ENCODE measurements at places on chromosomes 3 and 15.

- peak; percentile 5 for DNase-seq
These were observed 316.0 kb downstream of the RORA start for GRCh38 chr15:60912984-60913697.

DNA sequence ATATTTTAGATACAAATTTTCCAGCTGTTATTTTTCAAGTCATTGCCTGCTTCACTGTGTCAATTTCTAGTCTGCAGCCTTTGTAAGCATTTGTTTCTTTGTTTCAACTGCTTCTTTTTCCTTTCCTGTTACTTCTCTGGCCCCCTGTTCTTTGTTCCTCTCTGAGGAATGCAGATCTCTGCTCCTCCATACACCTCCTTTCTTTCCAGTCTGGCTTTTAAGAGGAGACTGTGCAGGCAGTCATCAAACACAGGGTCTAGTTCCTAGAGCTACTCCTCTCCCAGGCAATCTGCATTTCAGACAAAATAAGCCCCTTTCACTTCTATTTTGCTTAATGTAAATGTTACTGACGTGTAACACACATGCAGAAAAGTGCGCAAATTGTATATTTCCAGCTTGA, 502.9 kb downstream of the PDCD6IP start:
- DNase-seq, result no peak

DNA sequence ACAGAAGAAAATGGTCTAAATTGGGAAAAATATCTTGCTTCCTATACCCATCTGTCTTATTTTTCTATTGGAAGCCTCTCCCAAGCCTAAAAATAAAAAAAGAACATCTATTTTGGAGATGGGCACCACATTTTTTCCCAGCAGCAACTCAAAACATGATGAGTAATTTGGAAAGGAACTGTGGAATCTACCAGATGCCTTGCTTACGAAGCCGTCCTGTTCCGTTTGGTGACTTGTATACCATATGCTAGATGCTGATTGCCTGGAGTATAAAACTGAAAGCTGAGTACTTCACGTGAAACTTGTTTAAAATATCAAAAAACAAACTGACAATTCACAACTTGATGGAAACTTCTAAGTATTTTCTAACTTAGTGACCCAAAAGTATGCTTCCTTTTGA, 491.0 kb downstream of the ROBO2 start:
- no peak for DNase-seq

DNA sequence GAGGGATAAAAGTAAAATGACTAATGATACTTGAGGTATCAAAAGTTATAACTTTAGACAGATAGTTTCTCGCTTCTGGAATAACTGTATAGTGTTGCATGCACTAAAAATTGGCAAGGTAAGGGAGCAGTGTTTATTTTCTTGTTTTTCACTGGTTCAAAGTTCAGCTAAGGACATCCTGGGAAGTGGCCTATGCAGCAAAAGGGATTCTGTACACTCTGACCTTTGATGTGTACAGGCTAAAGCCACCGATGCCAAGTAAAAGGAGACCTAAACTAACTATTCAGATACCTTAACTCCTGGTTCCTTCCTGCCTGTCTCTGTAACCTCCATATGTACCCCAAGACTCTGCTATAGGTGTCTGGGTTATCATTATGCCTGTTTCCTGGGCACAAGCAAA, 1.7 kb downstream of the FBXO40 start:
- no peak for DNase-seq

DNA sequence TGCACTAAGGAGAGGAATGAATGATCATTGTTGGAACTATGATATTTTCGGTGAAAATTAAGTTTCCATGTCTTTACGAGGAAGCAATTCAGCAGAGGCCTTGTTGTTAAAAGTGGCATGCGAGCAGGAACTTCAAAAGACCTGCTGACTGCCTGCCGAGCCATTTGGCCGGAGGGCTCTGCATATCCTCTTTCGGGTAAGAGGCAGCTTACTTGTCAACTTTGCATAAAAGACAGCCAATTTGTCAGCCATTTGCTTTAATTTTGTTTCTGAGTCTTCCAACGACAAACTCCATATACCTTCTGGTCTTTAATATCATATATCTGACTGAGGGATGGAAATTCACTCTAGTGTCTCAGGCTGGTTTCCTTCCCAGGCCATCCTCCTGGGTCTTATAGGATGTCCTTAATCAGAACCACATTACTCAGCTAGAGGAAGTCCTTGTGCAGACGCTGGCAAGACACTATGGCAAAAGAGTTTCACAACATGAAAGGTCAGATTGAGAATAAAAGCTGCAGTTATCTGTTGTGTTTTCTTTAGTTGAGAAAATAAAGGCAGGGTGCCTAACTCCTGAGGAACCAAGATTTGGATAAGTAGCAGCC, 128.7 kb upstream of the WNT5A start:
- no peak for DNase-seq

DNA sequence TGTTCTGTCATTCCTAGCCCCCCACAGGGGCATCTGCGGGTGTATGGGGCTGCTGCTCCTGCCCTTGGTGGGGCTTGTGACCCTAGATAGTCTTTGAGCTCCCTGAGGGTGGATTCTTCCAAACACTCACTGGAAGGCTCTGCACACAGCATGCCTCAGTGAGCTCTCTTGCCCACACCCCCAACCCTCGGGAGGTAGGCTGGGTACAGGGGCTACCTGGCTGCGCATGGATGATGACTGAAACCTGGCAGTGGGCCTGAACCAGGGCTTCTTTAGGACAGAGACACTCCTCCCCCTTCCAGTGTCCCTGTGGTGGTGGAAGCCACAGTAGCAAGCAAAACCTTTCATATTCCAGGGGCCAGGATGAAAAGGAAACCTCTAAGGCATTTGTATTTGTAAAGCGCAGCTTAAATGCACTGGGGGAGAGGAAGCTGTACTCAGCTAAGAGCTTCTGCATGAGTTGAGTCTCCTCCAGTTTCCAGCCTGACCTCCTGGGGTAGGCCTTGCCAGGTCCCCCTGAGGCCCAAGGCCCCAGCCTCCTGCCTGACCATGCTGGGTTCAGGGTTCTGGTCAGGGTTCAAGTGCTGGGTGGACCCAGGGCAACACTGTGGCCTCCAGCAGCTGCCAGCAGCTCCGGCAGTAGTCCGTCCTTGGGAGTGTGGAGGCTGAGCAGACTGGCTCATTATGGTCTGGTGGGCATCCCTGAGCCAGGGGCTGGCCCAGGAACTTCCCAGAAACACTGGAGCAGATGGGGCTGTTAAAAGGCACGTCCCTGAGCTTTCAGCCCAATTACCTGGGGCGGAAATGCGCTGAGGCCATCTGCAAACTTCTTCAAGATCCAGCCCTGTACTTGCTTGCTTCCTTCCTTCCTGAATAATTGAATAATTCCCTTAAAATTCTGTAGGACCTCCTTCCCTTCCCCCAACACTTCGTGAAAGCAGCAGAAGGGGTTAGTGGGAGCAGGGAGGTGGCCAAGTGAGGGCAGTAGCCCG, 89.7 kb downstream of the HMG20A start:
- no peak for DNase-seq

- no peak for DNase-seq
These were observed 64.3 kb upstream of the MELTF start for GRCh38 chr3:197093871-197094270.

DNA sequence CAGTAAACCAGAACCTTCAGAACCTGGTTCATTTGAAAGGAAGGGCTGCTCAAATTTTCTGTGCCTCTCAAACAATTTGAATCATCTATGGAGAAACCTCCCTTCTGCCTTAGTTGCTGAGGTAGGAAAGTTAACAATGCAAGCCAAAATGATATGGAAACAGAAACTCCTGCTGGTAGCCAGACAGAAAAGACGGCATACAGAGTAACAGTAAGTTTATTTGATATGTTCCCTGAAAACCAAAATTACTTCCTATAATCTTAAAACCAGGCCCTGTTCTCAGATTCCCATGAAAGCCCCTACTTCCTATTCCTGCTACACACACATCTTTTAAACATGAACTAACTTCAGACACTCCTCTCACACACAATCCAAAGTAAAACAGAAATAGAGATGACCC, 86.2 kb downstream of the TBC1D5 start:
- DNase-seq, result no peak

- no peak for DNase-seq
These were observed 199.6 kb upstream of the LYSMD4 start for GRCh38 chr15:99932676-99933402.

- no peak for DNase-seq
These were observed 367.4 kb upstream of the WNT5A start for GRCh38 chr3:55854494-55854893.

GRCh38 chr3:111895071-111895470, 36.0 kb downstream of the PHLDB2 start:
- DNase-seq, result peak; percentile 30

GRCh38 chr15:67024314-67024997, 40.9 kb upstream of the SMAD3 start:
- DNase-seq, result peak; percentile 93

DNA sequence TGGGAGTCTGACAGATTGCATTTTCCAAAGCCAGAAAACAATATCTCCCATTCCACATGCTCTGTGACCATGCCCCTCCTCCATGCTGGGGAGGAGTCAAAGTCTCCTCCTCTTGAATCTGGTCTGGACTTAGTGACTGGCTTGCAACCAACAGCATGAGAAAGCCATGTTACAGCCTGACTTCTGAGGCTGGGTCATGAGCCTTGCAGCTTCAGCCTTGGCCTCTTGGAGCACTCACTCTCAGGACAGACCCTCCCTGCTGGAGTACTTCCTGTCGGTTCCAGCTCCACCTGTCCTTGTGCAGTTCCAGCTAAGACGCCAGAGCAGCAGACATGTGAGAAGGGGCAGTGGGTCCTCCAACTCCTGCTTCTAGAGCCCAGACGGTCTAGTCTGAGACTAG, 49.7 kb upstream of the RBSN start:
- peak; percentile 67 for DNase-seq

DNA sequence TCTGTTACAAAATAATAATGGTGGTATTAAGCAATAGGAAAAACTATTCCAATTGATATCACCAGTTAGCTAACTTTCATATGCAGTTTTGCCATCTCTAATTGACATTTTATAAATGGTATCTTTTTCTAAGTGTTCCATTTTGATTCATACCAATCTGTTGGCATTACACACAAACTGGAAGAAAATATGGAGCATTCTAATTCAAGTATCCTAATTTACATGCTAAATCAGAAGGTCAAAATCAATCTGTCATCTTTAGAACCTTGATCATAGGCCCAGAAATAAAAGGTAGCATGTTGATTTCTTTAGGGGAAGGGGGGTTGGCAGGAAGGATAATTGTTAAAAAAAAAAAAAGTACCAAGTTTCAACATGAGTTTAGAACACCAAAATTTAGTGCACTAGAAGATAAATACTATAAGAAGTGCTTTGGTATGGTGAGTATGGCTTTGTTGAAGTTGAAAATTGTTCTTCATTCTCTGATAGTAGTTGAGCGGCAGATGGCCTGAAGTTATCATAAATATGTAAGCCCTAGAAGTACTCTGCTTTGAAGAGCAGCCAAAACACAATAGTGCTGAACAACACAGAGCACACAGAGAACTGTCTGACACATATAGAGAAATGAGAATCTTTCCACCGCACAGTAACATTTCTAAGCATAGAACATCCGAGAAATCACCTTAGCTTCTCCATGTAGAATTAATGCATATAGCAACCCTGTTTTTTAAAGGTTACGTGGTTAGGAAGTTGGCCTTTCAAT, 130.1 kb downstream of the TAFA4 start:
- no peak for DNase-seq

GRCh38 chr15:45168751-45169551, 18.8 kb downstream of the SHF start:
- DNase-seq, result peak; percentile 47

DNA sequence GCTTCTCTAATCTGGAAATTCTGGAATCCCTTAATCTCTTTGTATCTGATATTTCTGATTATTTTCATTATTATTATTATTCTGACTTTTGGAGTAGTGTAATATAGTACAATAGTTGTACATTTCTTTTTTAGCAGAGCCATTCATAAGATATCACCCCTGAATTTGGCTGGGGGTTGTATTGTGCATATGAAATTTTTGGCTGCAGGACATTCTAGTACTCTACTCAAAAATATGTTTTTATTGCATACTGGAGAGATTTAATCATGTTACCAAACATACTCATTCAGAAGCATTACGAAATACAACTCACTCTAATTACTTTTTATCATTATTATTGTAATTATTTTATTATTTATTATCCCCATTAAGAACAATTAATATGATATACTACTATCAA, 589.7 kb upstream of the KCNMB2 start:
- no peak for DNase-seq

GRCh38 chr3:12799525-12800440, 3.3 kb downstream of the CAND2 start:
- no peak for DNase-seq

- no peak for DNase-seq
These were observed 486.8 kb upstream of the CNTN4 start for GRCh38 chr3:1611824-1612223.

- DNase-seq, result no peak
These were observed 498.9 kb upstream of the TGFBR2 start for GRCh38 chr3:30107531-30107930.

- DNase-seq, result no peak
These were observed 15.7 kb downstream of the PLEKHO2 start for GRCh38 chr15:64857421-64857820.

- DNase-seq, result peak; percentile 98
These were observed at the start of gene RCCD1 for GRCh38 chr15:90954712-90955623. Gene RCCD1, plus strand, starts transcription at chr15:90954884. Its CDS starts 1,851 bp downstream, at chr15:90956735.

DNA sequence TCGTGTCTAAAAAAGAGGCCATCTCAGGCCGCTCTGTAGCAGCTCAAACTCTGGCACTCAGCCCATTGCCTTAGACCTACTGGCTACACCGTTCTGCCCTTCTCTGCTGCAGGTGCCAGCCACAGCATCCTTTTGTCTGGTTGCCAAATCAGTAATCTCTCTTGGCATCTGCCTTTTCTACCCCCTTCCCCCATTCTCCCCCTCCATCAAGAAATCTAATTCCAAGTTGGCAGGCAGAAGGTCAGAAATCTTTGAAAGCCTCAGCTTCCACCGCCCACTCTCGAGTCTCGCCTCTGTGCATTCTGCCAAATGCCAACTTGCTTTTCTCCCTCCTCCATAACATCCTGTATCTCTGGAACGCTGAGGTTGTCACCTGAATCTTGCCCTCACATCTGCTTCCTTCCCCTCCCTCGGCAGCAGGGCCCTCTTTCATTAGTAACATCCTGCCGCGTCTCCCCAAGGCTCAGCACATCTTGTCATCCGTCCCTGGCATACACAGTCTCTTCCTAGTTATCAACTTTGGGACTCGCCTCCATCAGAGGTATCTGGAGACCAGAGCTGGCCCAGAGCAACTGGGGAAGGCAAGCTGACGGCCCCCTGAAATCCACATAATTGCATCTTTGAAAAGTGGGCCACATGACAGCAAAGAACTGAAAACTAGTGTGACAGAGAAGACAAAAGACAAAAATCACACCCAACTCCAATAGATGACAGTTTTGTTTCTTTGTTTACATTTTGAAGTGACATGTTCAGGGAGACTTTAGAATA, 312.0 kb upstream of the CCDC54 start:
- no peak for DNase-seq

- no peak for DNase-seq
These were observed 452.6 kb downstream of the OCA2 start for GRCh38 chr15:27646531-27646930.

- DNase-seq, result peak; percentile 50
These were observed 49.1 kb downstream of the IQCH start for GRCh38 chr15:67303490-67304363.

GRCh38 chr3:113158171-113158570, 53.2 kb upstream of the BOC start:
- no peak for DNase-seq

GRCh38 chr3:145869958-145870357, 291.0 kb downstream of the PLOD2 start:
- DNase-seq, result no peak
